G401 (cell line): ENCODE measurements at places on chromosomes 2 and 18. TPM values are rescaled to one million over a fixed set of nuclear protein-coding genes. Genes with fewer than 3 reads are reported as not detected.

- DNase-seq: no peak
Observed at GRCh38 chr2:37000318-37000717, 34.0 kb upstream of the STRN start.

GRCh38 chr2:48312126-48312525 lies 217.8 kb upstream of the STON1 start:
- peak; percentile 8 for DNase-seq

Gene TXNDC2
- total RNA-seq: 0.06 TPM in 1 of 2 replicates, not detected in the other

GRCh38 chr18:33666915-33667314 lies 88.9 kb downstream of the ASXL3 start:
- DNase-seq: no peak

Gene LRATD1
- not detected in 2 replicates for total RNA-seq
